ENCODE measurements at places on chromosomes 11 and 22.

GRCh38 chr22:42408276-42408675 is 23.9 kb downstream of the NFAM1 start:
- DNase-seq, result no peak

- peak; percentile 9 for DNase-seq
These were observed 19.1 kb downstream of the SYT13 start for GRCh38 chr11:45267052-45267451.

GRCh38 chr11:17489751-17490150 is 13.1 kb upstream of the ABCC8 start:
- DNase-seq, result no peak

GRCh38 chr22:24593836-24594568 is 1.1 kb upstream of the LRRC75B start:
- DNase-seq, result no peak

DNA sequence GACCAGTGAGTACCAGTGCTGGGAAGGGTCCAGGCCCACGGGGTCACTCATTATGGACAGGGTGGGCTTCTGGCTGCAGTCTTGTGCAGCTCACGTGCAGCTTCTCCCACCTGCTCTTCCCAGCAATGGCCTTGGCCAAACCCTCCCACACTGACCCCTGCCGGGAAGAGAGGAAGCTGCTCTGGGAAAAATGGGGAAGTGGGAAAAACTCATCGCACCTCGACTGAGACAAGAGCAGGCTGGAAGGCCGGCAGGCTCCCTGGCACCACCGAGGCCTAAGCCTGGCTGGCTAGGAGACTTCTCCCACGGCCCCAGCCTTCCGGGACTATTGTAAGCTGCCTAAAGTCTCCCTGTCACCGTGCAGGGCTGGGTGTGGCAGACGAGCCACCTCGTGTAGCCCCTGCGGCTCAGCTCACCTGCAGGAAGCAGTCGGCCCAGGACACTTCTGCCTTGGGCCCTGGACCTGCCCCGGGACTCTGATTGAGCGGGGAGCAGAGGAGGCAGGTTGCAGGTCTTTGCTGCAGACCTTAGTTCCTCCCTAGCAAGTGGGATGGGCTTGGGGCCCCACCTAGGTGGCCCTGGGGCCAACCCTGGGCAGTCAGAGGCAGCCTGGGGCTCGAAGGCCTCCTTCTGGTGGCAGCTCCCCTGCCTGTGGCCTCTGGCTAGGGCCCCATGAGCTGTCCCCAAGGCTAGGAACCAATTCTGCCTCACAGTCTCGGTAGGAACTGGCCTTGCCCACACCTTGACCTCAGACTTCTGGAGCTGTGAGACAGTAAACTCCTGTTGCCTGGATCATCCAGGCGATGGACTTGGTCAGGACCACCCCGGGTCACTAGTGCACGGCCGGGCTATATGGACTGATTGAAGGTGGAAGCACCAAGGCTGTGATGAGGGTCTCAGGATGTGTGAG is 23.1 kb downstream of the MRGPRG start:
- no peak for DNase-seq
